Retina (tissue), 1 donor: ENCODE measurements at places on chromosomes 1 and 21.
A peak's percentile ranks its signal among the peaks of the same experiment; 100 is the strongest.

DNA sequence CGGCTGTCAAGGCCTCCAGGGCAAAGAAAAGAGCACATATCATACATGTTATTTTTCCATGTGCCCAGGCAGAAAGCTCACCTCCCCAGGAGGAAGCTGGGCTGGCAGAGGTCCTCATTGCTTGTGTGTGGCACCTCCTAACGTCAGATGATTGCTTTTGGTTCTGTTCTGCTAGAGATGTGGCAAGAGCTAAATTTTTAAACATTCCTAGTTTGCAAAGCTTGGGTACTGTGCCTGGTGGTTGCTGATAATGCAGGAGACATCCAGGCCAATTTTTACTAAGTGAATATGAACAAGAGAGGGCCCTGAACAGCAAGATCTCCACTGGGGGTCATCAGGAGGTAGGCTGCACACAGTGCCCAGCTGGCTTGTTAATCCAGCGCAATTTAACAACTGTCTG is 93.9 kb downstream of the TBX19 start:
- no peak for DNase-seq

DNA sequence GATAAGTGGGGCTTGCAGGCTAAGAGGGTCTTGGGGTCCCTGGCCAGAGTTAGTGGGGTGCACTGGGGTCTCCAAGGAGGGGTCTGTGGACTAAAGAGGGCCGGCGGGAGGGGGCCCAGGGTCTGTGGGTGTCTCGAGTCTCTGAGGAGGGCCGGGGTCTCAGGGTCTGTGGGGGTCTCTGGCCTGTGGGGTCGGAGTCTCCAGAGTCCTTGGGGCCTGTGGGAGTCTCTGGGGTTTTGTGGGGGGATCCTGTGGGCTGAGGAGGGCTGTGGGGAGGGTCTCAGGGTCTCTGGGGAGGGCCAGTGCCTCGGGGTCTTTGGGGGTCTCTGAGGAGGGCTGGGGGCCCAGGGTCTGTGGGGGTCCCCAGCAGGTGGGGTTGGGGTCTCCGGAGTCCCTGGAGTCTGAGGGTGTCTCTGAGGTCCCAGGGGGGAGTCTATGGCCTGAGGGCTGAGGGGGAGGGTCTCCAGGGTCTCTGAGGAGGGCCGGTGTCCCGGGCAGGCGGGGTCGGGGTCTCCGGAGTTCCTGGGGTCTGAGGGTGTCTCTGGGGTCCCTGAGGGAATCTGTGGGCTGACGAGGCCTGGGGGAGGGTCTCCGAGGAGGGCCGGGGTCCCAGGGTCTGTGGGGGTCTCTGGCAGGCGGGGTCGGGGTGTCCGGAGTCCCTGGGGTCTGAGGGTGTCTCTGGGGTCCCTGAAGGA is 628 bp upstream of the PLEKHM2 start:
- DNase-seq = no peak

- peak; percentile 75 for DNase-seq
These were observed 53.2 kb upstream of the TMEM51 start for GRCh38 chr1:15100121-15100879.

DNA sequence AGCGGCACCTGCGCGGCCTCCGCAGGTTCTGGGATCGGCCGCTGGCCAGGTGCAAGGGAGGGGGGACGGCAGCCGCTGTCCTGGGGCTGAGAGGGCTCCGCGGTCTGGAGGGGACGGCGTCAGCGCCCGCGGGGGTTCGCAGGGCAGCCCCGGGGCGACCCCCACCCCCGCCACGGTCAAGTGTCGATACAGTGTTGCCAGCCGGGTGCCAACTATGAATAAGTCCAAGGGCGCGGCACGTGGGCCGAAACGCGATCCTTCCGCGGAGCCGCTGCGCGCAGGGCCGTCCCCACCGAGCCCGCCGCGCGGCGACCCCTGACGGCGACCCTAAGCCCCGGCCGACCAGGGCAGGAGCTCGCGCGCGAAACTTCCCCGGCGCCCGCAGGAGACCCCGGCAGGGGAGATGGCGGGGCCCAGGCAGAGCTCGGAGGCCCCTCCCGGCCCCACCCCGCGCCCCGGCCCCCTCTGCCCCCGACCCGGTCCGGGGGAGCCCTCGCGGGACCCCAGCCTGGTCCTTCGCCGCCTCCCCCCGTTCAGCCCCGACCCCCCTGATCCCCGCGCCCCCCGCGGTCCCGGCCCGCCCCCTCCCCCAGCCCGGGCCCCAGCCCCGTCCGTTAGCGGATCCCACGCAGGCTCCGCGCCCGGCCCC is 586 bp upstream of the AGPAT3 start:
- DNase-seq = peak; percentile 69

DNA sequence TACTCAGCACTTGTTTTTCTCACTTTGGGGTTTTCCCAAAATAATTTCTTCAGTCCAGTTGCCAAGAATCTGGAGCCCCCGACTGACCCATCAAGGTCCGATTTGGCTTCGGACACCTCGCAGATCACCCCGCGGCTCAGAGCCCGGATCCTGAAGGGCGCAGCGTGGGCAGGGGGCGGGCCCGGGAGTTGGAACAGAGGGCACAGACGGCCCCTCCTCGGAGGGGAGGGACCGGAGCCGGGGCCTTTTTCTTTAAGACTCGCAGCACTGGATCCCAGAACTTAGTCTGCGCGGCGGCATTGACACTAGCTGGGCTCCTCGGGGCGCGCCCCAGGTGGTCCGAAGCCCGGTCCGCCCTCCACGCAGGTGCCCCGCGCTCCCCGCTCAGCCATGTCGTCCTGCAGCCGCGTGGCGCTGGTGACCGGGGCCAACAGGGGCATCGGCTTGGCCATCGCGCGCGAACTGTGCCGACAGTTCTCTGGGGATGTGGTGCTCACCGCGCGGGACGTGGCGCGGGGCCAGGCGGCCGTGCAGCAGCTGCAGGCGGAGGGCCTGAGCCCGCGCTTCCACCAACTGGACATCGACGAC is at the start of gene CBR3:
CBR3 (plus strand) TSS at position 277 of the 588 bp plus-strand sequence; CDS start at position 391, 114 bp downstream.
- DNase-seq = peak; percentile 83

DNA sequence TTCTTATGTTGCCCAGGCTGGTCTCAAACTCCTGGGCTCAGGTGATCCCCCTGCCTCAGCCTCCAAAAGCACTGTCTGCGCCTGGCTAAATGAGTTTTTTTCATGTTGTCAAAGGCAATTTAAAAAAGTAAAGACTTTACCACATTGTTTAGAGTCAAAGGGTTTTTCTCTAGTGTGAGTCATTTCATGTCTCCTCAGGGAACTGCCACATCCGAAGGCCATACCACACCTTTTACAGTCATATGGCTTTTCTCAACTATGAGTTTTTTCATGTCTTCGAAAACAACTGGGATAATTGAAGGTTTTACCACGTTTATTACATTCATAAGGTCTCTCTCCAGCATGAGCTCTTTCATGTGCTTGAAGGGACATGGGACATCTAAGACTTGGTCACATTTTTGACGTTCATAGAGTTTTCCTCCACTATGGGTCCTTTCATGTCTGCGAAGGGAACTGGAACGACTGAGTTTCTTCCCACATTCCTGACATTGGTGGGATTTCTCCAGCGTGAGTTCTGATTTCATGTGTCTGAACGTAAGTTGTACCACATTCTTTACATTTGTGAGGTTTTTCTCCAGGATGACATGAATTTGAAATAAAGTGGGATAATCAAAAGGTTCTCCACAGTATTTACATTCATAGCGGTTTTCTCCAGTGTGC is 65.6 kb downstream of the UCHL5 start:
- no peak for DNase-seq

GRCh38 chr1:56978819-56979218 is 13.0 kb upstream of the C8B start:
- DNase-seq = no peak

DNA sequence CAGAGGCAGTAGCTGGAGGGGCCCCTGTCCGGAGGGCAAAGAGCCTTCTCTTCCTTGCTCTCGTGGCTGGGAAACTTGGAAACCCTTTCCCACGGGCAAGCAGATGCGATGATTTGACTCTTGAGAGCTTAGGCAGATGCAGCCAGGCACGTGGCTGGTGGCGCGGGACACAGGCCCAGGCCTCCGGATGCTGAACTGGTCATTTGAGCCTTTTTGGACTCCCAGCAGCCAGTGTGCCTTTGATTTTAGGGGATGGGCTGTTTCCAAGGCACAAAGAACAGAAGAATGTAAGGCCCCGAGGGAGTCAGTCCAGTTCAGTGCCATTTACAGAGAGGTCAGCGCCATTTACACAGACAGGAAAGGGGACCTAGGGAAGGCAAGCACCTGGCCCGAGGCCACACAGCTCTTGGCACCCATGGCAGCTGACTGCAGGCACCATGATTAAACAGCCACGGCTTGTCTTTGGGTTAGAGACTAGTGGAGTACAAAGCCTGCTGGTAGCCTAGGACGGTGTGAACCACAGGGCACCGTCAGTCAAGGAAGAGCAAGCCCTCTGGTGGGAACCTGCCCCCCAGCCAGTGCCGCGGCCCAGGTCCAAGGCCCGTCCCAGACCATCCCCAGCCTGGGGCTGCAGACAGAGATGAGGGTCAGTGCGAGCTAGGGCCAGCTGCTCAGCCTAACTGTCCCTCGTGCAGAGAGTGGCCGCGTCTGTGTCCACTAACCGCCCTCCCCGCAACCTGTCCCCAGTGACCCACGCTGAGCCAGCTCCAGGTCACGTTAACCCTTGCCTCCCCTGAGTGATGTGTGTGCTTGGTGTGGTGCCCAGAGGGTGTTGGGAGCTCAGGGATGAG is 20.4 kb upstream of the CCDC27 start:
- peak; percentile 66 for DNase-seq

GRCh38 chr1:99766378-99766800 is at the start of gene FRRS1:
Gene FRRS1 (minus strand): TSS chr1:99766635. CDS start chr1:99748768, 17,867 bp downstream.
- DNase-seq = peak; percentile 60

GRCh38 chr1:27006683-27007082 is 6.0 kb downstream of the TENT5B start:
- DNase-seq = no peak

DNA sequence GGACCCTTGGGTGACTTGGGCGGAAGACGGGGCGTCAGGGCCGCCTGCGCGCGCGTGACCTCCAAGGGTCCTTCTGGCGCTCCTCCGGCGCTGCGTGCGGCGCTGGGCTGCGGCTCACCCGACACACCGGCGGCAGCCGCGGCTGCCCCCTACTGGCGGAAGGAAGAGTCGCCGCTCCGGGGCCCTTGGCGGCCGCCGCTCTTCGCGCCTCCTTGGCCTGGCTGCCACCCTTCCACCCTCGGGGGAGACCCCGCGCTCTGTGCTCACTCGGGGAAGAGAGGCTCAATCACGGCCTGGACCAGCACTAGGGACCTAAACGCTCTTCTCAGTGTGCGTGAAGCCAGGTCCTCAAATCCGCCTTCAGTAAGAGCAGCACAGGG is 89.7 kb downstream of the DMRTA2 start:
- peak; percentile 91 for DNase-seq

- no peak for DNase-seq
These were observed 4.8 kb downstream of the INKA2 start for GRCh38 chr1:111734426-111734825.

GRCh38 chr1:227065311-227065710 is 125.2 kb downstream of the COQ8A start:
- no peak for DNase-seq

- DNase-seq = no peak
These were observed 23.1 kb upstream of the DNASE2B start for GRCh38 chr1:84374991-84375696.

DNA sequence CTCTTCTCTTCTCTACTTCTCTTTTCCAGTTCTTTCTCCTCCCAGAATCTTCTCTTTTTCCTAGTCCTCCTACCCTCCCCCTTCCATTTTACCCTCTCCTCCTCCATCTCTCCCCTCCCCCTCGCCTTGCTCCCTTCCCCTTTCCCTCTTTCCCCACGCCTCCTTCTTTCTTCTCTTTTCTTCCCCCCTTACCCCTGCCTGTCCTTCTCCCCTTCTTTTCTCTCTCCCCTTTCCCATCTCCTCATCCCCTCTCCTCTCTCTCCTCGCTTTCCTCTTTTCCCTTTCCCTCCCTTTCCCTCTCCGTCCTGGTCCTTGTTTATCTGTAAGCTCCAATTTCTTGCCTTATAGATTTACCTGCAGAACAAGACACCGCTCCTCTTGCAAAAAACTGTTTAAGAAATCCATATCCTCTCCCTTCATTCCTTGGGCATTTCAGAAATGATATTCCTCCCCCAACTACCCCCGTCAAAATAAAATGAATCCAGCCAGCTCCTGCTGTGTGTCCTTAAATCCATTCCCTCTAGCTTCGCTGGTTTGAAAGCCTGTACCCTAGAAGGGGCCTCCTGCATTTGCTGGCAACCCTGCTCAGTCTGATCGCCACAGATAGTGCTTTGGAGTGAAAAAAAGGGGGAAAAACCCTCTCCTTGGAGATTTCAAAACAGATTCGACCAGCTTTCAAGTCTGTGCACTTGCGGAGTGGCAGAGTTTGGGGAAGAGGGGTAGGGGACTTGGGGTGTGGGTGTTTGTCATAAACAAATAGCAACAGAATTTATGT is 89.4 kb downstream of the PAPPA2 start:
- DNase-seq = peak; percentile 60

GRCh38 chr1:209387969-209388329 is 195.6 kb upstream of the CAMK1G start:
- no peak for DNase-seq

GRCh38 chr1:245996811-245997210 is 510.3 kb downstream of the SMYD3 start:
- no peak for DNase-seq

DNA sequence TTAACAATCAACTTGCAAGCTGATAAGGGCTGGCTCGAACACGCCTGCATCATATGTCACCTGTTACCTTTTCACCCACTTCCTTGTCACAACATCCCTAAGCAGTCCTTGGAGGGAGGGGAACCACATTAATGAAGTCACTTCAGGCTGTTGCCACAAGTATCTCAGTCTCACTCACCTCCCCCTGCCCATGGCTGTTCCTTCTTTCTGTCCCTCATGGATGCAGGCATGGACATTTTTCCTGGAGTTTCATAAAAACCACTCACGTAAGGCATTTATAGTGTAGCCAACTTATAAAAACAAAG is 76.8 kb upstream of the ANGPTL1 start:
- DNase-seq = no peak

GRCh38 chr1:203420263-203420662 is 55.3 kb upstream of the PRELP start:
- DNase-seq = no peak

DNA sequence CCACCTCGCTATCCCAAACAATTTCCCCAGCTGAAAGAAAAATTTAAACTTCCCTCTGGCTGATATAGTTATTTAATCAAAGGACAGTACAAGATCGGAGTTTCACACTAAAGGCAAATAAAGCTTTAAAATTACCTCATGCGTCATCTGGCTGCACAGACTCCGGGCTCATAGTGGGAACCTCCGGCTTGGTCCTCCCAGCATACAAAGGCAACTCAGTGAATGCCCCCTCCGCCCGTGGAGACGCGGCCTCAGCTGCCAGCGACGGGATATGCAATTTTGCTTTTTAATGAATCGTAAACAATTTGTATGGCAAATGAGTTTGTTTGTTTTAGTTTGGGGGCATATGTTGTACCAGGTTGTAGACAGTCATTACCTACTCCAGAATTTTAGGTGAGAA is 214.6 kb upstream of the NFIA start:
- DNase-seq = peak; percentile 50
